ENCODE measurements at places on chromosomes 6 and 20.

DNA sequence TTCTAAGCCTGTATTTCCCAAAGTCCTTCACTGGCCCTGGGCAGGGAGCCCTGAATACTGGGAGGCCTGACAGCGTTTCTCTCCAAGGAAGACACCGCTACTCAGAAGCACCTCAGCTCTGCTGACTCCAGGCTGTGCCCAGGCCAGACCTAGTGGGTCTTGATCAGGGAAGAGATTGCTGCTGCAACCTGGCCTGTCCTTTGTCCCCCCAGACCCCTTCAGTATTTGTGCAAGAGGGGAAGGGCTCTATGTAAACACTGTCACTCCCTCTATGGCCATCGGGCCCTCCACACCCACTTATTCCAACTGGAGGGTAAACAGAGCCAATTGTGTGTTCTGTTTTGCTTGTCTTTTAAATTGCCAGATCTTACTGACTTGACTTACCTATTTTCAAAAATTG, 20.6 kb downstream of the PLEKHG1 start:
- DNase-seq = no peak

GRCh38 chr20:6959900-6960312, 192.4 kb downstream of the BMP2 start:
- no peak for DNase-seq

- peak; percentile 20 for DNase-seq
These were observed at the start of gene LHFPL5 for GRCh38 chr6:35804996-35805736. LHFPL5 (plus strand) TSS chr6:35805352; CDS start chr6:35805671, 319 bp downstream.

DNA sequence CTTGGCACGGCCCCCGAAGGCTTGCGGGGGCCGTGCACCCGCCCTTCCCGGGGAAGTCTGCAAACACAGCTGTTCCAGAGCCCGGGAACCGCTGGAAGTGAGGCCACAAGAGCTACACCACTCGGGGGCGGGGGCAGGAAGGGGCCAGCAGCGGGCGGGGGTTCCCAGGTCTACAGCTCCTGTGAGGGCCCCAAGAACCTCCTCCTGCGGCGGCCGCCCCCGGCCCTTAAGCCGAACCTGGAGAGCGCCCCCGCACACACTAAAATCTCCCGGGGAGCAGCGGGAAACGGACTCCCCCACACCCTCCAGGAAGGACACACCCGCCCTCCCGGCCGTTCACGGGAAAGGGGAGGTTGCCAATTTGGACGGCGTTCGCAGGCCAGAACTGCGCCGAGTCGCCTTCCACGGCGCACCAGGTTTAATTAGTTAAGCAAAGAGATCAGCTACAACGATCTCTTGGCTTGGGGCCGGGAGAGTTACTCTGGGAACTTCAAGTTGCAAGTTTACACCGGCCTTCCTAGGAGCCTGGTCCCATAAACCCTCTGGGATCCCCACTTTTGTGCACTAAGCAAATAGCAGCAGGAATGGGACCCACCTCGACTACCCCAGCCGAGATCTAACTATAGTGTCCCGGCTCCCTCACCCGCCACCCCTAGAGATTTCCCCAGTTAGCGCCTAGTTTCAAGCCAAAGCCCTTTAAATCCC, 1.7 kb downstream of the JAG1 start:
- DNase-seq = no peak

DNA sequence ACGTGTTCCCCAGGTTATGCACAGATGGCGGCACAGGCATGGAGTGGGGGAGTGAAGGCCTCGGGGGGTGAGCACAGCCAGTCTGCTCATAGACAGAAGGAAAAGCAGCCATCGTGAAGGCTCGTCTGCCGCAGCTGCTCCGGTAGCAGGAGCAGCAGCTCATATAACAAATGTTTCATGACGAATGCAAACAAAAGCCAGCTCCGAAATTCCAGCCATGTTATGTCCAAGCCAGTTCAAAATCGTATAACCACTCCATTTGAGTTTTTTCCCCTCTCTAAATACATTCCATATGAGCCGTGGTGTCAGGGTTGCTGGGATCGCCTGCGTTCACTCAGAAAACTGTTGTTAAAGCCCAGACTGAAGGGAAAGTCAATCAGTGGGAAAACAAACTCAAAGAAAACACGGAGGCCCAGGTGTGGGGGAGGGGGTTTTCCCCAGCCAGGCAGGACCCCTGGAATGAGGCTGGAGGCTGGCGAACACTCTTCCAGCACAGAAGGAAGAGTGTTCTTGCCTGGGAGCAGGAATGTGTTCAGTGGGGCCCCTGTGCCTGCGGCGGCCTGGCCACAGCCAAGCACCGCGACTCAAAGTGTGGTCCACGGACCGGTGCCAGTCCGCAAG, 280.4 kb upstream of the TAB2 start:
- no peak for DNase-seq

DNA sequence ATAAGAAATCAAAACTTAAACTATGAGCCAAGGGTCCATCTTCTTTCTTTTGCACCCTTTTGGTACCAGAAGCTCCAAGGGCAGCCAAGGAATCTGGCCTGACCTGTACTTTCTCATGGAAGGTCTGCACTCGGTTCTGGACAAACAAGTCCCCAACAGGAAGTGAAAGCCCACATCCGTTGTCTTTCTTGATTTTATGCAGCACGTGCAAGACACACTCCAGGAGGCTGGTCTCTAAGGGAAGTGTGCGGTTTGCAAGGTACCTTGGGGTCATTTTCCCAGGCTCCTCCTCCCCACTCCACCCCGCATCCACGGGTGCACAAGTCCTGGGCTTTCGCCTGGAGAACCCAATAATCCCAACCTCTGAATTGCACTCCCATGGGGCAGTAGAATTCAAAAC, 101.9 kb downstream of the NFATC2 start:
- DNase-seq = no peak

- no peak for DNase-seq
These were observed 21.9 kb upstream of the C6orf141 start for GRCh38 chr6:49528571-49528970.

- DNase-seq = no peak
These were observed 3.3 kb upstream of the TREML4 start for GRCh38 chr6:41224800-41225199.

- DNase-seq = no peak
These were observed 17.0 kb upstream of the SLC22A3 start for GRCh38 chr6:160331204-160331603.

DNA sequence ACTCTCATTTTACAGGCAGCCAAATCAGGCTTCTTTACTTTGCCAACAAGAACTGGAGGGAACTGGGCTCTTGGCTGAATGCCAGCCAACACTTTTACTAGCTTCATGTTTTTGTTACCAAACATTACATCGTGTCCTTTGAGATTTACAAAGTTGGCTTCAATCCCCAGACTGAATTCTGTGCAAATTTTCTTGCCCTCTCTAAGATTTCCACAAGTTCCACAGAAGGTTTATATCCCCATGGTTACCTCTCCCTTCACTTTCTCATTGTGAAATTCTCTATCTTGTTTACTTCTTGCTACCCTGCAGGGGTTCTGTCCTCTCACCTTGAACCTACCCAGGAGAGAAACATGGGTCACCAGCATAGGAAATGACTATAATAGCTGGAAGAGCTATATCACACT, 37.6 kb upstream of the PLCB1 start:
- no peak for DNase-seq

- no peak for DNase-seq
These were observed 62.6 kb upstream of the THEMIS start for GRCh38 chr6:127963495-127963894.

- no peak for DNase-seq
These were observed 194.0 kb downstream of the GMPR start for GRCh38 chr6:16432075-16433032.

- DNase-seq = no peak
These were observed 114.6 kb upstream of the FOXQ1 start for GRCh38 chr6:1197309-1197708.
